ENCODE measurements at places on chromosomes 7 and 10. TPM values are rescaled to one million over a fixed set of nuclear protein-coding genes. Genes with fewer than 3 reads are reported as not detected.

DNA sequence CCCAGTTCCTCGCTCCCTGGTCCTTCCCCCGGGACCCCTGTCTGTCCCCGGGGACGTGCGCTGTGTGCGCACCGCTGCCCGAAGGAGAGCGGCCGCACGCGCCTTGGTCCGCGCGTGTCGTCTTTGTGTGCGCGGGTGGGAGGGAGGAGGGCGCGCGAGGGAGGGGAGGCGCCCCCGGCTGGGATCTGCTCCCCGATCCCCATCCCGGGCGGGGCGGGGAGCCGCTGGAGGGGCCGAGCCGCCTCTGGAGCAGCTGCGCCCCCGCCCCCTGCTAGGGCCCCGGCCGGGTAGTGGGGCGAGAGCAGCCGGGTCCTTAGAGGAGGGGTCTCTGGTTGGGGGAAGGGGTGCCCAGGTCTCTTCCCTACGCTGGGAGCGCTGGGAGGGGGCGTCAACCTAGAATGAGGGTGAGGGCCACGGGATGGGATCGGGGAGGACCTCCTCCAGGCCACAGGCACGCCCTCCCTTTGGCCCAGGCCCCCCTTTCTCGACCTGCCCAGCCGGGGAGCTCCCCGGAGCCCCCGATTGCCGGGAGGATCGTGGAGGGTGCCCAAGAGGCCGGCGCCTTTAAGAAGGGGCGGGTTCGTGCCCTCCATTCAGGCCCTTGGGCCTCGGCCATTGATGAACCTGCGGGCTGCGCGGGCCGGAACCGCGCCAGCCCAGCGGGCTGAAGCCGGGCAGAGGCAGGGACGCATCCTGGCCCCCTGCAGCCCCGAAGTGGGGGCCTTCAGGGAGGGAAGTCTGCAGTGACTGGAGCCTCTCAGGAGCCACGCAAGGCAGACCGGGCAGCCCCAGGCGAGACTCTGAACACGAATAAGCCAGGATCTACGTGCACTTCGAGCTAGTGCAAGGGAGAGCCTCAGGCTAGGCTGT, 678 bp downstream of the SH2B2 start:
- no peak for DNase-seq

GRCh38 chr10:7937315-7937945, 117.1 kb upstream of the GATA3 start:
- DNase-seq: no peak

- no peak for DNase-seq
Measured at GRCh38 chr7:27377988-27378387, 135.4 kb downstream of the EVX1 start.

DNA sequence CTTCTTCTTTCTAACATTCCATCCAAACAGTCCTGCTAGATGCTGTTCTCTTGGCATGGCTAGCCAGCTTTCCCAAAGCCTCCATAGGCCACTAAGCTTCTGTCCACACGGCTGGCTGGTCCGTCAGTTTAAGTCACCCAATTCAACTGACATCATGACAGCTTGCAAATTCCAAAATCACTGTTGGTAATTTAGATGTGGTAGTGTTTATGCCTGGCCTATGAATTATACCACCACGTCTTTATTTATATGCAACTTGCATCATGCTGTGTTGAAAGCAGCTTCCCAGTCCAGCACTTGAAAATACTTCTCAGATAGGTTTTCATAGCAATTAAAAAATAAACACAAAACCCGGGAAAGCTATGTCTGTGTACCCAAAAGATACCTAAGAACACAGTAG, 2.2 kb upstream of the VIM start:
- no peak for DNase-seq

MALRD1 gene
- 13.8 TPM for total RNA-seq

KCNH2 gene
- total RNA-seq: 9.9 TPM

PRRT4 gene
- 1.4 TPM for total RNA-seq

IRF5 gene
- 5.3 TPM for total RNA-seq

RPS24 gene
- 2,953 TPM for total RNA-seq

Measured in urinary bladder (tissue), 4 donors.